KBM-7 (cell line): ENCODE measurements at places on chromosomes 12 and 14.
A peak's percentile ranks its signal among the peaks of the same experiment; 100 is the strongest.

DNA sequence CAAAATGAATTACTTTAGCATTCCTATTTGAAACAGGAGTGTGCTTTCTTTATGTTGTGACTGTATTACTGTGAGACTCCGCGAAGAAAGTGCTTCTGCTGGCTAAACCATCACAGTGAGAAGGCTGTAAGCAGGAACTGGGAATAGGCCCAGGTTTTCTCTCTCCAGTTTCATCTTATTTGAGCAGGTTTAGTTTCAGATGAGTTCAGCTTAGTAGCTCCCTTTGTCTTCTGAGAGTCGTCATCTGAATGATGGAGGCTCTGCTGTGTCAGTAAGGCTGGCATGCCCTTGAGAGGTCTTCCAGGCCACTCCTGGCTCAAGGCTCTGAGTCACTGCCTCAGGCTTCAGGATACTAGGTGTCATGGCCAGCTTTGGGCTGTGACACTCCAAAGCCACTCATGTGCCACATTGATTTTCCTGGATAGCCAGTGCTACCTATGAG, 205.6 kb upstream of the RGS6 start:
- DNase-seq, result no peak

GRCh38 chr12:75196865-75197264, 12.8 kb downstream of the KCNC2 start:
- no peak for DNase-seq

GRCh38 chr14:103372552-103373304, 12.5 kb upstream of the MARK3 start:
- DNase-seq, result no peak

- no peak for DNase-seq
Observed at GRCh38 chr12:19529951-19530636, 90.8 kb downstream of the AEBP2 start.

- peak; percentile 90 for DNase-seq
Observed at GRCh38 chr12:63668028-63668799, at the start of gene DPY19L2. DPY19L2 (minus strand) TSS chr12:63668493; CDS start chr12:63668393, 100 bp downstream.

DNA sequence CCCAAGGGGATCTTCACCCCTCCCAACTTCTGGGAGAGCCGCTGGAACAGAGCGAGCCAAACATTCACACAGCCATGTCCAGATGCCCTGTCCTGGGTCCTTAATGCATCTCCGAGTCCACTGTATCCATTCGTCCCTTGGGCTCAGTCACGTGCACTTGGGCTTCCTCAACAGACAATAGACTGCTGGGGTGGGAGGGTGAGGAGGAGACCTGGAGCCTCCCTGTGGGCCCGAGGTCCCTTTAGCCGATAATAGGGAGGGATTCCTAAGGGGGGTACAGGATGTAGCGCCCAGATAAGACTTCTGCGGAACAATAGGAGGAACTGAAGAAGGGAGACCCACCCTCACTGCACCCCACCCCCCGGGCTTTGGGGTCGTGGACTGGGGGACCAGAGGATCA, 6.7 kb downstream of the ARHGEF25 start:
- no peak for DNase-seq

- DNase-seq, result no peak
Observed at GRCh38 chr12:28859551-28859950, 289.5 kb upstream of the FAR2 start.

GRCh38 chr12:9646794-9647781, 22.4 kb upstream of the CLEC2D start:
- no peak for DNase-seq

GRCh38 chr14:104868811-104869572, 3.9 kb downstream of the CEP170B start:
- no peak for DNase-seq

DNA sequence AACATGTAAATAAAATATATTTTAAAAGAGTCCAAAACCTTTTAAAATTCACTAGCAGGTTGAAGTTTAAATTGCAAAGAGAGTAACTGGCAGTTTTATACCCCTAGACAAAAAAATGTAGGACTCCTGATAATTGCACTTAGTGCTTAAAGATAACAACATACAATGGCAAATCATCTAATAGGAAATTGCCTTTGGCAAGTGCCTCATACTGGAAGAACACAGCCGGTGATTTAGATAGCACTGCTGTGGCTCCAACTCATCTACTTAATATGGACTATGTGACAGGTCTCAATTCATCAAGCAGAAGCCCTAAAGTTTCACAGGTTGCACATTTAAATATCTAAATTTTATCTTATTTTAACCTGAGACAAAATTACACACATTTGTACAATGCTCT, 13.4 kb downstream of the C12orf50 start:
- no peak for DNase-seq

- DNase-seq, result no peak
Observed at GRCh38 chr12:50241178-50241577, 42.1 kb downstream of the LIMA1 start.

DNA sequence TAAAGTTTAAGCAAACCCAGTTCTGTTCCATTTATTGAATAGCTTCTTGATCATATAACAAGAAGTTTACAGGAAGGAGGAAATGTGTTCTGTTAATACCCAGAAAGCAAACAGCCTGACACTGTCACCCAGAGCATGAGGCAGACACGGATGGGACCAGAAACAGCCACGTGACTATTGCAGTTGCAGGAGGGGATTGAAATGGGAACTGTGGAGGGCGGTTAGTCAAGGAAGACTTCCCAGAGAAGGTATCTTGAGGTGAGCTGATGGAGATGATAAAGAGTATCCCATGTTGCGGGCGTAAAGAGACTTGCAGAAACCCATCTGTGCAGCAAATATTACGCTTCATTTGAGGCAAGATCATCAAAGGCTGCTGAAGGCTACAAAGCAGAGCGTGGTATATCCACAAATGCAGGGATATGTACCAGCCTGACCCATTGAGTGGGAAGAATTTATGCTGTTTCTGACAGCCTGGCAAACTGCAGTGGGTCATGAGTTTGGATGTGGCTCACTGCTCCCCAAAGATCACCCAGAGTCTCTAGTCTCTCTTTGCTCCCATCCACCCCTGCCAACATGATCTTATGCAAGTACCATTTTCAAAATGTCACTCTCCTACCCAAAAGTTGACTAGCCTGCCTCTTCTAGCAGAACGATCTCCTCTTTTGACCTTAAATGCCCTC, 20.7 kb downstream of the KRT76 start:
- no peak for DNase-seq

DNA sequence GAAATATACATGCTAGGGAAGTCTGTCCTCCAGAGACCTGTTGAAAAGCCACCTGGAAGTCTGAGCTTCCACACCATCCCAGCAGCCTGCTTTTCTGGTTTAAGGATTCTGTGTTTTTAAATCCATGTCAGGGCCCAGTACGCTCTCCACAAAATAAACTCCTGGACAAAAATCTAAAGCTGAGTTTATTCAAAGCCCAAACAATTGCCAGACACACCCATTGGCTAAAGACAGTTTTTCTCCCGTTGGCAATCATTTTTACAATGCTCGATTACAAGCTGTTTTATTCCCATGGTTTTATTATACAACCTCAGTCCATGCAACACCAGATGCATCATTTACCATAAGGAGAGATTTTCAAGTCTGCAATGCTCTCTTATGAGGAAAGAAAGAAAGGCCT, 94.5 kb downstream of the MYRFL start:
- no peak for DNase-seq

DNA sequence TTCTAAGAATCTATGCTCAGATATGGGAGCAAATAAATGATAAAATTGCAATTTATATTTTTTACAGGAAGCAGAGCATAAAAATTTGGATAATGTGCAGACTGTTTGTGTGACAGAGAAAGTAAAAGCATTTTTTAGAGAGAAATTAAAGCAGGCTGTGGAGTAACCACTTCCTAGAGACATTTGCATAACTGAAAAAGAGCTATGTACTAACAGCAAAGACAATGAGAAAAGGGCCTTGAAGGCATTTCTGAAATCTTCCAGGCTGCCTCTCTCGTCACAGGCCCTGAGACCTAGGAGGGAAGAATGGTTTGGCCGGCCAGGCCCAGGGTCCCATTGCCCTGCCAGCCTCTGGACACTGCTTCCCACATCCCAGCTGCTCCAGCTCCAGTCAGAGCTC, 247.2 kb downstream of the ALX1 start:
- no peak for DNase-seq

DNA sequence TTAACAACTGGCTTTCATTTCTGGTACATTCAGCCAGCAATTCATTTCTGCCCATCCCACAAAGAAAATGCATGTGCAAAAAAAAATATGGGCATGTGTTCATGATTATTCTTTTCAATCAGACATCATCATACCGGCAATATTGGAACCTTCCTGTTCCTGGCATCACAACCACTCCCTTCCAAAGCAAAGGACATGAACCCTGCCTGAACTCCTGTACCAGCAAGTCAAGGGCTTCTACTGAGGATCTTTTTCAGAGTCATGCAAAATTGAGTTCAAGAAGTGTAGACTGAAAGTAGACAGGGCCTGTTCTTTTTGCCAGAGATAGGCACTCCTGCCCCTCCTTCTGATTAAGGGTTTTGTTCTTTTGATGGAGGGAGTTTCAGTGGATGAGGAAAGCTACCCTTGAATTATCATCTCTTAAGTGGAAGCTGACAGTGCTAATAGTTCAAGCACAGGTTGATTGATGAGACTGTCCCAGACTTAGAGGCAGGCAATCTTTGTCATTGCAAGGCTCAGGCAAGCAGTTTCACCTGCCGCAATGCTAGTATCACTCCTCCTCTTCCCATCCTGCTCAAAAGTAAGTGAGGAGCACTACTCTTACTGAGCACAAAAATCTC, 22.3 kb upstream of the DIO2 start:
- DNase-seq, result no peak

DNA sequence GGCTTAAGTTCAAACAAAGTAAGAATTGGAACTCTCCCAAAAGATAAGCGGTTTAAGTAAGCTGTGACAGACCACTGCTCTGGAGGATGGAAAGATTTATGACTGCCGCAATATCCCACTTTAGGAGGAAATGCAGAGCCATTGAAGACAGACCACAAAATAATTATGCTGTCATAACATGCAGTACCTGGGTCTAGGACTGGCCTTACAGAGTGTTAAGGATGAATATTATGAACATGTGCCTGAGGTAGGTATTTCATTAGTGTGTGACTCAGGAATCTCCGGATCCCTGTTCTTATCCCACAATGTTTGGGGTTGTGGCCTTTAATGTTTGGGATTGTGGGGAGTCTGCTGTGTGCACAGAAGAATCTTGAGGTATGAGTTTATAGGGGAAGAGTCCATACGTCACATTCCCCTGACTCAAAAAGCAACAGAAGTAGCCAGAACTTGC, 114.9 kb downstream of the SAMD4A start:
- DNase-seq, result peak; percentile 68

- DNase-seq, result no peak
Observed at GRCh38 chr12:48961331-48961730, 4.0 kb upstream of the ARF3 start.

GRCh38 chr12:59005193-59005955, 85.1 kb upstream of the LRIG3 start:
- no peak for DNase-seq

DNA sequence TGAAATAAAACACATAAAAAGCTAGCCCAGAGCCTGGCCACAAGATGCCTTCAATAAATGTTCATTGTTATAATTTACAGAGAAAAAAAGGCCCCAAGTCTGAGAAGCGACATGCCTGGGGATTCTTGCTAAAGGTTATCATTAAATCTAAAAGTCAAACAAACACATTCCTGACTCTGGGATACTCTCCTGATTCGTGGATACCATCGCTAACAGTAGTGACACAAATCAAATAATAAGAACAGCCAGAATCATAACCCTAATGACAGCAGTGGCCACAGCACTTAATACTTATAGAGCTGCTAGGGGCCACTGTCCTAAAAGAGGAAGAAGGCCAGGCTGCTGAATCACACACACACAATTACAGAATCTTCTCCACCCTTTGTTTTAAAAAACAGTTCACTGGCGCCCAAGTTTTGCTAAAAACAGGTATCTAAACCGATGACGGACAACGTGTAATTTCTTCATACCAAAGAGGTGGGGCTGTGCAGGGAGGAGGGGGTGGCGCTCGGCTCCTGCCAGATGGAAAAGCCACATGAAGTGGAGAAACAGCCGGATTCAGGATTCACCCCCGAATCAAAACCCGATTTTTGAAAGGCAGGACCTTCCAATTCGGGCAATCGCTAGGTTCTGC, 1.2 kb downstream of the CLIP1 start:
- peak; percentile 69 for DNase-seq

GRCh38 chr14:32370714-32371113, 41.6 kb downstream of the AKAP6 start:
- no peak for DNase-seq

- DNase-seq, result no peak
Observed at GRCh38 chr14:61178226-61179060, 102.7 kb downstream of the TMEM30B start.

DNA sequence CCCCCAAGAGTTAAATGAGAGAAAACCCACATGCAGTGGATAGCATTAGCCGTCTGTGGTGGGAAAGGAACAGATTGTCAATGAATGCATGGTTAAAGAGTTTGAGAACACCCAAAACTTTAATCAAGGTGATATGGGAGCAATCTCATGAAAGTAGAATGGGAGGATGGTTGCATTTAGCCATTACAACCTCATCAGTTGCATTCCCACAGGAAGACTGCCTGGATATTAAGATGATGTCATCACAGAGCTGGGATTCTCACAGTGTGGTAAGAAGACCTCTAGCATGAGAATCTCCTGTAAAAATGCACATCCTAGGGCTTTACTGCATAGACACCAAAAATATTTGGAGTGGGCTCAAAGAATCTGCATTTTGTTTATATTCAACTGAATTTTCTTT, 284.9 kb downstream of the RGS6 start:
- DNase-seq, result no peak

DNA sequence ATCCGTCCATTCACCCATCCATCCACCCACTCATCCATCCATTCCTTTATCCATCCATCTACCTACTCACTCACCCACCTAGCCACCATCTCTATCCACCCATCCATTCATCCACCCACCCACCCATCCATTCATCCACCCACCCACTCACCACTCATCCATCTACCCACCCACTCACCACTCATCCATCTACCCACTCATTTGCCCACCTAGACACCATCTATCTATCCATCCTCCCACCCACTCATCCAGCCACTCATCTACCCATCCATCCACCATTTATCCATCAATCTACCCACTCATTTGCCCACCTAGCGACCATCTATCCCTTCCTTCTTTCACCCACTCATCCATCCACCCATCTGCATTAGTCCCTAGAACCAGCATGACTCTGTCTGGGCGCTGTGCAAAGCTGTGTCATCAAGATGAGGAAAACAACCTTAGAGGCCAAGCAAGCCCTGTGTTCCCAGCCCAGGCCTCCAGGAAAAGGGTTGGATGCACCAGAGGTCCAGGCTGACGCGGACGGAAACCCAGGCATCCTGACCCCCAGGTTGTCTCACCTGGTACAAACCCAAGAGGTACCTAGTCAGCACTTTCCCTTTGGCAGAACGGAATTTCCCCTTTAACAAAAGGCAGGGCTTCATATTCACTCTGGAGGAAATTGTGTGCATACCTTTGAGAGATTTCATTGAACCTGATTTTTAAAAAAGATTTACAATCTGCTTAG, 73.7 kb downstream of the NOC4L start:
- no peak for DNase-seq

GRCh38 chr14:103739466-103739792, 23.8 kb downstream of the ZFYVE21 start:
- DNase-seq, result no peak

GRCh38 chr12:92445253-92446082, 257.3 kb upstream of the PLEKHG7 start:
- peak; percentile 34 for DNase-seq
